Stimulated activated CD4-positive, alpha-beta T cell treated with anti-CD3 and anti-CD28 coated beads, Interleukin-4, amount 100 ng/mL, for 24 hours (primary cell): ENCODE measurements at places on chromosomes 5 and 9.

DNA sequence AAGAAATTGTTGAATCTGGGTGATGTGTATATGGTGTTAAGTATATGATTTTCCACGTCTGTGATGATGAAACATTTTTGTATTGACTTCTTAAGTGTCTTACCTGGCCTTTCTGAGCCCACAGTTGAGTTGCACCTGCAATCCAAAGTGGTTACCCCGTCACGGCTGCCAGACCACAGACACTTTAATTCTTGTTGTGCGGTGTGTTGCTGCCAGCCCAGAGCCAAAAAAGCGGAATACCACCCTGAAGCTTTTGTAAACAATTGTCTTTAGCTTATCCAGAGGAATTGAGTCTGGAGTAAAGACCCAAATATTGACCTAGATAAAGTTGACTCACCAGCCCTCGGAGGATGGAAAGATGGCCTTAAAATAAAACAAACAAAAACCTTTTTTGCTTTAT is 35.1 kb downstream of the MTAP start:
- no peak for DNase-seq

DNA sequence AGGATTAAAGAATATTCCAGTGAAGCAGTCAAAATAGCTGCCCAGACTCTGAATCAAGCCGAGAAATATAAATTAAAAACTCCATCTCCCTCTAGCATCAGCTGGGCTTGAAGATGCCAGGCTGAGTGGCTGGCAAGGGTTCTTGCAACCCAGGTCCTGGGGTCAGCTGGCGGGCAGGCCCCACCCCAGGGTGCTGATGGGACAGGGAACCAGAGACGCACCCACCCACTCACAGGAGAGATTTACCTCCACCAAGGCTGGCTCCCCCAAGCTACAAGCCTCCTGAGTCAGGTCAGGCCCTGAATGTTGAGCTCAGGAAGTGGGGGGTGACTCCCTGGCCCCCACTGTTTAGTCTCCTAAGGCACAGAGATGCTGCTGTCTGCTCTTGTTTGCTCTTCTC is 83.9 kb upstream of the HSPA9 start:
- DNase-seq = no peak

DNA sequence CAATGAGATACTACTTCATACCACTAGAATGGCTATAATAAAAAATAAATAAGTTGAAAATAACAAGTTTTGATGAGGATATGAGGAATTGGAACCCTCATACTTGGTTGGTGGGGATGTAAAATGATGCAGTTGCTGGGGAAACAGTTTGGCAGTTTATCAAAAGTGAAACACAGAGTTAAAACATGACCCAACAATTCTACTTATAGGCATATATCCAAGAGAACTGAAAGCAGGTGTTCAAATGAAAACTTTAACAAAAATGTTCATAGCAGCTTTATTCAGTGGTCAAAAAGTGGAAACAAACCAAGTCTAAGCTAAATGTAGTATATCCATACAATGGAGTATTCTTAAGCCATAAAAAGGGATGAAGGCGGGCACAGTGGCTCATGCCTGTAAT is 13.1 kb upstream of the LHFPL2 start:
- DNase-seq = no peak

GRCh38 chr9:12811935-12812334 is 37.1 kb downstream of the LURAP1L start:
- no peak for DNase-seq

- DNase-seq = no peak
Observed at GRCh38 chr9:74463825-74464224, 33.3 kb upstream of the RORB start.

GRCh38 chr5:89445106-89445745 is 562.2 kb upstream of the MEF2C start:
- DNase-seq = no peak

DNA sequence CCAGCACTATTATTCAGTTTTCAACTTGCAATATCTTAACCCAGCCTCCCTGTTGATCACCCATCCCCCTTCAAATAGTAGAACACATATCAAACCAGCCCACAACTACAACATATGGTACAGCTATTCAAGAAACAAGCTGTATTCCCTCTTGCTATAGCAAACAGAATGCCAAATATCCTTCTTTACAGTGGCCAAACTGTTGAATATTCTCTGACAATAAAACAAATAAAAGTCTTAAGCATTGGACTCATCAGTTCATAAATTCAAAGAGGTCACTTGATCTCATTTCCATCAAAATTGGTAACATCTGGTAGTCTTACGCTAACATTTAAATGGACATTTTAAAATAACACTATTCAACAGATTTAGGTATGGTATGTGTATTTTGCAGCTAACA is 350.8 kb downstream of the EFNA5 start:
- DNase-seq = no peak
